ENCODE measurements at places on chromosomes 4 and X.

- DNase-seq: no peak
Observed at GRCh38 chr4:188423039-188423438, 283.8 kb downstream of the TRIML1 start.

- DNase-seq: no peak
Observed at GRCh38 chr4:145351162-145351561, 130.5 kb upstream of the SMAD1 start.

DNA sequence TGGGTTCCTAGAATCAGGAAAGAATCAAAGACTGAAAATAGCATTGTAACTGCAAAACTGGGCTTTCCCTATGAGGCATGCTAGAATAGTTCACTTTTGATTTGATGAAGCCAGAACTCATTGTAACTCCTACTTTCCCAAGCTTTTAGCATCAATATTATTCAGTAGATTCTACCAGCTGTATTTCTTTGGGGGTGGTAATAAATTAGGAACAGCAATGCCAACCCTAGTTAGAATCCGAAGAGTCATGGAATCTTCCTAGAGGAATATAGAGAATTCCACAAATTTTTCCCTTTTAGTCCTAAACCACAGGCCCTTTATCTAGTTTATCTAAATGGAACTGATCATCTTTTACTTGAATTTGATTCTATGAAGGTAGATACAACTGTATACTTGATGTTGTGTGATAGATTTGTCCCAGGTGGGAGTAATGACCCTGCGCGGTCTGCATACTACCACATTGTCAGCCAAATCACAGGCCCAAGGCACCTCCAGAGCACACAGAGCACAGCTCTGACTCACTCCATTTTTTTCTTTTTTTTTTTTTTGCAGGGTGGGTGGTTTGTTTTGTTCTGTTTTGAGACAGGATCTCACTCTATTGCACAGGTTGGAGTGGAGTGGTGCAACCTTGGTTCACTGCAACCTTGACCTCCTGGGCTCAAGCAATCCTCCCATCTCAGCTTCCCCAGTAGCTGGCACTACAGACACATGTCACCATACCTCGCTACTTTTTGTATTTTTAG is 66.6 kb downstream of the EDNRA start:
- DNase-seq: no peak

DNA sequence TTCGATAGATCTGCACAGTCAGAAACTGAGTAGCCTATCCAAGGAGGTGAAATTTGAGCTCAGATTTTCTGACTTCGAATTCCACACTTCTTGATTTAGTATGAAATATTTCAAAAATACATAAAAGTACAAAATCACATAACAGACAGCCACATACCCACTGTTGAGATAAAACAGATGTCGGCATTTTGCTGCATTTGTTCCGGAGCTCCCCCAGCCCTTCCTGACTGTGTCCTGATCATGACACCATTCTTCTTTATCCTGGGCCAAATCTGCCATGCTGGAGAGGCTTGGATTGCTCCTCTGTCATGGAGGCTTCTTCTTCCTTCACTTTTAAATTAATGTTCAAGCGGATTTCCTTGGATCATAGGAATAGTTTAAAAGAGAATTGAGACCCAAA is 124.2 kb upstream of the RBPJ start:
- no peak for DNase-seq

- no peak for DNase-seq
Observed at GRCh38 chrX:41131766-41132165, 46.5 kb downstream of the USP9X start.

GRCh38 chr4:145503486-145504072 is 21.9 kb downstream of the SMAD1 start:
- DNase-seq: no peak

GRCh38 chr4:140703463-140703862 is 52.7 kb downstream of the TBC1D9 start:
- DNase-seq: no peak

- no peak for DNase-seq
Observed at GRCh38 chrX:40154853-40155588, 57.3 kb upstream of the BCOR start.

DNA sequence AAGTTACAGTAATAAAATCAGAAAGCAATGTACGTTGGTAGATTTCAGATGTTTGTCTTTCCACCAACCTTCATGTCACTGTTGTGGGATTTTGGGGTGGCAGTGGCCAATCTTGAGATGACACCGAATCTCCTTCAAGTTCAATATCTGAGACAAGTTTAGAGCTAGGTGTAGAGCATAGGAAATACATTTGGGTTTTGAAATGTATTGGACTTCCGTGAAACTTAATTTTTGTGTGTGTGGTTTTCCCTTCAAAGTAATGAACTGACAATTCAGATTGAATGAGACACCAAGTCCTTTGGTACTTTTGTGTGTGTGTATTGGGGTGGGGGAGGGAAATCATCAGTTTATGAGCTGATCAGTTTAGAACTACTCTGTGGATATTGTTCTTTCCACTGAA is 1.8 kb downstream of the WDR44 start:
- no peak for DNase-seq

Data from mesothelial cell of epicardium (in vitro differentiated cells).